ENCODE measurements at places on chromosomes 4 and X. TPM values are rescaled to one million over a fixed set of nuclear protein-coding genes. Genes with fewer than 3 reads are reported as not detected.

DNA sequence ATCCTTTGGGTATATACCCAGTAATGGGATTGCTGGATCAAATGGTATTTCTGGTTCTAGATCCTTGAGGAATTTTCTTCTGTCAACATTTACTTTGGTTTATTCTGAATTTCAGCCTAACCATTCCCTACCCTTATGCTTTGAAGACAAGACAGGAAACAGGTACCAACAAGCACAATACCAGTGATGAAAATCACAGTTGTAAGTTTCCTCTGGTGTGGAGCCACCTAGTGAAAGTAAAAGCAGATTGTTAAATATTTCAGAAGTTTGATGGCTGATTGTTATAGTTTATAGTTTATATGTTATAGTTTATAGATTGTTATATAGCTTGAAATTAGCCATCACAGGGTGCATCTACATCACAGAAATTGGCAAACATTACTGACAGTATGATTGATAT lies 104.5 kb upstream of the AGA start:
- no peaks in the 10 kb centered on the region for H3K4me1 ChIP-seq
- H3K27ac ChIP-seq, result no peak overlapping the region
- peaks cover 2% of the 10 kb centered on the region for H3K36me3 ChIP-seq
- no peak overlapping the region for H3K4me3 ChIP-seq
- DNase-seq, result no peak

DNA sequence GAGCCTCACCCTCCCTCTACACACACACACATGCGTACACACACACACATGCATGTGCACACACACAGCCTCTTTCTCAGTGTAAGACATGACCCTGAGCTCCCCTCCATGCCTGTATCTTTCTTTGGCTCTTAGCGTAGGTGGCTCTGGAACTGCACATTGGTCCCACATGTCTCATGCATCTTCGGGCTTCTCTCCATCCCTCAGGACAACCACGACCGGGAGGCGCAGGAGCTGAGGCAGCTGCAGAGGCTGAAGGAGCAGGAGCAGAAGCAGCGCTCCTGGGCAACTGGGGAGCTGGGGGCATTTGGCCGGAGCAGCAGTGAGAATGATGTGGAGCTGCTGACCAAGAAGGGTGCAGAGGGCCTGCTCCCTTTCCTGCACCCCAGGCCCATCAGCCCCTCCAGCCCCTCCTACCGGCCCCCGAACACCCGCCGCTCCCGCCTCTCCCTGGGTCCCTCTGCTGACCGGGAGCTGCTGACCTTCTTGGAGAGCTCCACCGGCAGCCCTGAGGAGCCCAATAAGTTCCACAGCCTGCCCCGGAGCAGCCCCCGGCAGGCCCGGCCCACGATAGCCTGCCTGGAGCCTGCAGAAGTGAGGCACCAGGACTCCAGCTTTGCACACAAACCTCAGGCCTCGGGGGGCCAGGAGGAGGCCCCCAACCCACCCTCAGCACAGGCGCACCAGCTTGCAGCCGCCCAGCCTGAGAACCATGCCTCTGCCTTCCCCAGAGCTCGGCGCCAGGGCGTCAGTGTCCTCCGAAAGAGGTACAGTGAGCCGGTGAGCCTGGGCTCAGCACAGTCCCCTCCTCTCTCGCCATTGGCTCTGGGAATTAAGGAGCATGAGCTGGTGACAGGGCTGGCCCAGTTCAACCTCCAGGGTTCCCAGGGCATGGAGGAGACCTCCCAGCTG lies 38.6 kb downstream of the FHDC1 start:
- H3K27me3 ChIP-seq, result no peaks in the 10 kb centered on the region
- H3K36me3 ChIP-seq, result peaks cover 6% of the 10 kb centered on the region
- no peak overlapping the region for H3K27ac ChIP-seq
- H3K4me3 ChIP-seq, result no peak overlapping the region

GRCh38 chrX:44003975-44004374 lies 30.8 kb upstream of the NDP start:
- no peaks in the 10 kb centered on the region for H3K4me1 ChIP-seq
- no peak for DNase-seq
- no peak overlapping the region for H3K4me3 ChIP-seq
- H3K27me3 ChIP-seq, result no peaks in the 10 kb centered on the region

Gene ATP2B3
- total RNA-seq, result 0.83 TPM

DNA sequence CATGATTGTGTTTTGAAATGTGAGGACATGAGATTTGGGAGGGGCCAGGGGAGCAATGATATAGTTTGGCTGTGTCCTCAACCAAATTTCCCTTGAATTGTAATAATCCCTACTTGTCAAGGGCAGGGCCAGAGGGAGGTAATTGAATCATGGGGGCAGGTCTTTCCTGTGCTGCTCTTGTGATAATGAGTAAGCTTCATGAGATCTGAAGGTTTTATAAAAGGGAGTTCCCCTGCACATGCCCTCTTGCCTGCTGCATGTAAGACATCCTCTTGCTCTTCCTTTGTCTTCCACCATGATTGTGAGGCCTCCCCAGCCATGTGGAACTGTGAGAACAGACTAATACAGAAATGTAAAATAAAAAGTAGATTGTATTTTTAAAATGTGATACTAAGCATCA lies 1294.9 kb downstream of the ADGRL3 start:
- DNase-seq, result no peak
- no peaks in the 10 kb centered on the region for H3K36me3 ChIP-seq
- H3K27ac ChIP-seq, result no peak overlapping the region
- H3K4me1 ChIP-seq, result no peaks in the 10 kb centered on the region
- H3K4me3 ChIP-seq, result no peak overlapping the region

DNA sequence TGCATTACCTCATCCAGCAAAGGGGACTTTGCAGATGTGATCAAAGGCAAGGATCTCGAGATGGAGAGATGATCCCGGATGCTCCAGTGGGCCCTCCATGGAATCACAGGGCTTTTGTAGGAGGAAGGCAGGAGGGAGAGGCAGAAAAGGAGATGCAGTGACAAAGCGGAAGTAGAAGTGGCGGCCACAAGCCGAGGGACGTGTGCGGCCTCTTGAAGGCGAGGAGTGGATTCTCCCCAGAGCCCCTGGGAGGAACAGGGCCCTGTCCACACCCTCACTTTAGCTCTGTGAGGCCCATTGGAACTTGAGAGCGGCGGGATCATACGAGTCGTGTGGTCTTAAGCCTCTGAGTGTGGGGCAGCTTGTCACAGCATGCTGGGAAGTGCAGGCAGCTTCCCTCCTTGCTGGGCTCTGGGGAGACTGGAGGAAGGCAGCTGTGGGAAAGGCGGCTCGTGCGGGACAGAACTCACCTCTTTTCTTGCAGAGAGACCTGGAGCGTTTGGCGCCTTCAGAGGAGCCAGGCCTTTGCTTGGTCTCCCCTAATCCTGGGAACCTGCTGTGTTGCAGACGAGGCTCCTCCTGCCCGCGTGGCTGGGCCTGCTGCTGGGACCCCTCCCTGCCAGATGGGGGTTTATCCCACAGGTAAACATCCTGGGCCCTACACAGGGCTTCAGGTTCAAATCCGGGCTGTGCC lies 10.2 kb downstream of the SH3TC1 start:
- H3K27me3 ChIP-seq, result no peaks in the 10 kb centered on the region
- H3K4me1 ChIP-seq, result peaks cover 31% of the 10 kb centered on the region
- H3K36me3 ChIP-seq, result no peaks in the 10 kb centered on the region
- no peak overlapping the region for H3K4me3 ChIP-seq
- no peak for DNase-seq

- no peak for DNase-seq
- H3K4me1 ChIP-seq, result peaks cover 19% of the 10 kb centered on the region
- H3K4me3 ChIP-seq, result no peak overlapping the region
- no peak overlapping the region for H3K27ac ChIP-seq
- no peaks in the 10 kb centered on the region for H3K36me3 ChIP-seq
Measured at GRCh38 chrX:84219551-84219950, 31.6 kb upstream of the RPS6KA6 start.

GRCh38 chr4:107192601-107193000 lies 156.5 kb upstream of the DKK2 start:
- H3K36me3 ChIP-seq, result no peaks in the 10 kb centered on the region
- H3K4me1 ChIP-seq, result peaks cover 40% of the 10 kb centered on the region
- no peak overlapping the region for H3K4me3 ChIP-seq
- no peak for DNase-seq
- H3K27me3 ChIP-seq, result no peaks in the 10 kb centered on the region

Gene HSD17B13
- 0.16 TPM for total RNA-seq

- no peaks in the 10 kb centered on the region for H3K36me3 ChIP-seq
- no peak overlapping the region for H3K4me3 ChIP-seq
- no peak for DNase-seq
- peaks cover 5% of the 10 kb centered on the region for H3K4me1 ChIP-seq
- no peak overlapping the region for H3K27ac ChIP-seq
- peaks cover 3% of the 10 kb centered on the region for H3K27me3 ChIP-seq
Measured at GRCh38 chr4:13920901-13921300, 293.4 kb upstream of the BOD1L1 start.

DNA sequence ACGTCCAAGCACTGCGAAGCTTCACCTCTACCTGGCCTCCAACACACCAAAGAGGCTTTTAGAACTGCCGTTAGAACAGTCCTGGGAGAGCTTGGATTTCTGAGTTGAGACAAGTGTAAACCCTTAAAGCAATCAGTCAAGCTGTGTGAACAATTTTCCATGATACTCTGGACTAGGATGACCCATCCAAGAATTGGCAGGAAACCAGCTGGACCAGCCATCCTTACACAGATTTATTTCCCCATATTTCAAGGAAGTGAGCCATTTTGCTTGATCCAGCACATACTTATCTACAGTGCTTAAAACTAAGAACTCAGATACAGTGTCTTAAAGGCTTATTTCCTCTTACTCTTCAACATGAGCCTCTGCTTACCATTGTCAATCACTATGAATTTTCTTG lies 340.7 kb upstream of the HS3ST1 start:
- H3K36me3 ChIP-seq, result no peaks in the 10 kb centered on the region
- peaks cover 2% of the 10 kb centered on the region for H3K27me3 ChIP-seq
- no peak overlapping the region for H3K4me3 ChIP-seq
- peaks cover 8% of the 10 kb centered on the region for H3K4me1 ChIP-seq
- no peak overlapping the region for H3K27ac ChIP-seq

Gene UNC5C
- 77.9 TPM for total RNA-seq
